ENCODE measurements at places on chromosomes 3 and 15. TPM values are rescaled to one million over a fixed set of nuclear protein-coding genes. Genes with fewer than 3 reads are reported as not detected.

The ATR gene
- total RNA-seq = 17.0 TPM

The CX3CR1 gene
- not detected for total RNA-seq

The BMF gene
- 0.35 TPM for total RNA-seq

The SLC7A14 gene
- 0.29 TPM for total RNA-seq

The LRTM1 gene
- not detected for total RNA-seq

The PTPRG gene
- total RNA-seq = 15.6 TPM

The THRB gene
- total RNA-seq = 7.3 TPM

The TF gene
- total RNA-seq = not detected

The ZXDC gene
- total RNA-seq = 9.2 TPM

The ATP13A5 gene
- total RNA-seq = not detected

The NISCH gene
- total RNA-seq = 26.5 TPM

The NUP210 gene
- total RNA-seq = not detected

The DPH6 gene
- total RNA-seq = 8.4 TPM

The JMJD7 gene
- total RNA-seq = 7.8 TPM

All from myometrial cell (primary cell).